Stimulated activated CD8-positive, alpha-beta memory T cell treated with anti-CD3 and anti-CD28 coated beads, Interleukin-4, amount 100 ng/mL, for 4 hours (primary cell): ENCODE measurements at places on chromosomes 11 and 22.

- no peak for DNase-seq
These were observed 122.6 kb downstream of the MICAL2 start for GRCh38 chr11:12232817-12233601.

GRCh38 chr11:64165481-64165841 lies 452 bp downstream of the MACROD1 start:
- DNase-seq, result no peak

- DNase-seq, result no peak
These were observed 639 bp downstream of the TRIOBP start for GRCh38 chr22:37697538-37697835.

DNA sequence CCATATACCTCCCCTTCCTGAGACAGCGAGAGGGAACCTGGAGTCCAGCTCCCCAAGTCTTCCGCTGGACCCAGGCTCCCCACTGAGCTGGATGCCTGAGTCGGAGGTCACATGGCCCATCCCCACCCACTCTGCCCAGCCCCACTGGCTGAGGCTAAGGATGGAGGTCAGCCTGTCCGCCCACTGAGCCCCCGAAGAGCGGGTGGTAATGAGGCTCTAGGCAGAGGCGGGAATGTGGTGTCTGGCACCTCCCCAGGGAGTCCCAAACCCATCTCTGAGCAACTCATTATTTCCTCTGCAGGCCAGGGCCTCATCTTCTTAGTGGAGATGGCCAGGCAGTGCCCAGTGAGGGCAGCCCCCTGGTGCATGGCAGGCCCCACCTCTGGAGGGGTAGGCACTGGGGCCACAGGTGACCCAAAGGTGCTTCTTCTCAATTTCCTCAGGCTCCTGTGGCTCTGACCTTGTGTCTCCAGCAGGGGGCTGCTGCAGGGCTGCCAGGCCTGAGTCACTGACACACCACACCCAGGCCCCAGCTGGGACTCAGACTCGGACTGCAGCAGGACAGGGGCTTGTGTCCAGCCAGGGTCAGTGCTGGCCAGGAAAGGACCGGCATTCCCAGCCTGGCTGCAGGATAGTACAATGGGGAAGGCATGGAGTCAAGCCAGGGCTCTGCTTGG lies 10.2 kb upstream of the PDE2A start:
- DNase-seq, result no peak
